ENCODE measurements at places on chromosomes 16 and 17.

GRCh38 chr17:75390982-75391381, 14.5 kb downstream of the GRB2 start:
- DNase-seq = no peak

- DNase-seq = no peak
Measured at GRCh38 chr17:61211236-61211635, 188.4 kb upstream of the TBX2 start.

GRCh38 chr17:3335876-3336275, 37.7 kb upstream of the OR3A1 start:
- DNase-seq = no peak

DNA sequence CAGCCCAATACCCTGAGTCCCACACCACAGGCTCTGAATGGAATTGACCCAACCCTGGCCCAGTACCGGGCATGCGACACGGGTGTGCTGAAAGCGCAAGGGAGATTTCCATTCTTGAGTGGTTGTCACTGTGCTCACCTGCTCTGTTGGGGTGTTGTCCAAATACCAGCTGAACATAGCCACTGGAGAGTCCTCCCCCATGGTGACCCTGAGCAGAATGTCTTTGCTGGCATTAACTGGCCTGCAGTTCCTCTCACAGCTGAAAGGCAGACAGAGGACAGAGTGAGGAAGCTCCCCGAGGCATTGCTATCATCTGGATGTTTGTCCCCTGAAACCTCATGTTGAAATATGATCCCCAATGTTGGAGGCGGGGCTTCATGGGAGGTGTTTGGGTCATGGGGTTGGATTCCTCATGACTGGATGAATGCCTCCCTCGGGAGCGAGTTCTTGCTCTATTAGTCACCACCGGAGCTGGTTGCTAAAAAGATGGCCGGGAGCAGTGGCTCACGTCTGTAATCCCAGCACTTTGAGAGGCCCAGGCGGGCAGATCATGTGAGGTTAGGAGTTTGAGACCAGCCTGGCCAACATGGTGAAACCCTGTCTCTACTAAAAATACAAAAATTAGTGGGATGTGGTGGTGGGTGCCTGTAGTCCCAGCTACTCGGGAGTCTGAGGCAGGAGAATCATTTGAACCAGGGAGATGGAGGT, 57.3 kb upstream of the BCO1 start:
- DNase-seq = no peak

GRCh38 chr16:68355447-68356248, 44.8 kb downstream of the PRMT7 start:
- DNase-seq = no peak

GRCh38 chr17:81453712-81454111, 58.5 kb downstream of the BAHCC1 start:
- no peak for DNase-seq

DNA sequence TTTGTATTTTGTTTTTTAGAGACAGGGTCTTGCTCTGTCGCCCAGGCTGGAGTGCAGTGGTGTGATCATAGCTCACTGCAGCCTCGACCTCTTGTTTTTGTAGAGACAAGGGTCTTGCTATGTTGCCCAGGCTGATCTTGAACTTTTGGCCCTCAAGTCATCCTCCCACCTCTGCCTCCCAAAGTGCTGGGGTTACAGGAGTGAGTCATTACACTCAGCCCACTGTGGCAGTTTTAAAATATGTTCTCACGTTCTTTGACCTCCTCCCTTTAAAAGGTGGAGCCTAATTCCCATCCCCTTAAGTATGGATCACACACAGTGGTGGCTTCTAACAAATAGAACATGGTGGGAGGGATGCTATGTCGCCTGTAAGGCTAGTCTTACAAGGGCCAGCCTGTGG, 67.7 kb downstream of the ZDHHC7 start:
- DNase-seq = no peak

DNA sequence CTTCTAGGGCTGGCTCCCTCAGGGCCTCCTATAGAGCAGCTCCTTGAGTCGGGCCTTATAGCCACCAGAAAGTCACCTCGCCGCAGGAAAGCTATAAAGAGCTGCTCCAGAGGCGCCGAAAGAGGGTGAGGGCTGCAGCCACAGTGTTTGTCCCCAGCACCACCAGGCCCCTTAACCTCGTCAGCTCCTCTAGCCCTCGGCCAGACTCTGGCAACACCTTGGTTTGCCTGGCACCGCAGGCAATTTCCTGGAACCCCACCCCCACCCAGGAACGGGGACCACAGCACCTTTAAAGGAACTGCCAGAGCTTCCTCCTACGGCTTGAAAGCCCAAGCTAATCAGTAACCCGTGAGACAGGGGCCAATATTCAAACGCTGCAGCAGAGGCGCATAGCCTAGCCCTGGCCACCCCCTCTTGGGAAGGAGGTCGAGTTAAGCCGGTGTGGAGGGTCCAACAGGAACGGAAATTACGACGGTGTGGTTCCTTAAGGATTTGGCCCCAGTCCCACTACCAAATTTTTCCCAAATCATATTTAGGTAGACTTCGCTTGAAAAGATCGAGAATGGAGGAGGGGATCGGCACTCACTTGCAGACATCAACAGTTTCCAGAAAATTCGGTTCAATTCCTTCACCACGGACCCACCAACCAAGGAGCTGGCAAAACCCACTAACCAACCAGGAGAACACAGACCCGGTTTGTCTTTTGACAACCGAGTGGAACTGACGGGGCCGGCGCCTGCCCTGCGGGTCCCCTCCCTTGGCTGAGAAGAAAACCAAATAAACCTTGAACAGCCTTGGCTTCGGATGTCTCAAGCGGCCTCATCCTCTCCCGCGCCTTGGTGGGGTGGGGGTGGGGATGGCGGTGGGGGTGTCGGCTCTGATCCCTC, 3.0 kb downstream of the HOXB6 start:
- no peak for DNase-seq

DNA sequence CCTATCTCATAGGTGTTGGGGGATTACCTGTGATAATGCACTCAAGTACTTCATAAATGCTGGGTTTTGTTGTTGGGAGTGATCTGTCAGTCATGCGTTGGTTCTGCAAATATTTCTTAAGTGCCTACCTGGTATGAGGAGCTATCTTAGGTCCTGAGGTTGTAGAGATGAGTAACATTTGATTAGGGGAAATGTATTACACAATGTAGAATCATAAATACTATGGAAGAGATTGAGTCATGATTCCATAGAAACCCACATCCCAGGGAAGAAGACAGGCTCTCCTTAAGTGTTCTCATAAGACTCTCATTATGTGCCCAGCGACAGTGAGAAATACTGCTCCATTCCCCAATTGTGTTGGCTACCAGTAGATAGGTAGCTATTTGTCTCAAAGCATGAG, 240.1 kb downstream of the FTO start:
- no peak for DNase-seq

DNA sequence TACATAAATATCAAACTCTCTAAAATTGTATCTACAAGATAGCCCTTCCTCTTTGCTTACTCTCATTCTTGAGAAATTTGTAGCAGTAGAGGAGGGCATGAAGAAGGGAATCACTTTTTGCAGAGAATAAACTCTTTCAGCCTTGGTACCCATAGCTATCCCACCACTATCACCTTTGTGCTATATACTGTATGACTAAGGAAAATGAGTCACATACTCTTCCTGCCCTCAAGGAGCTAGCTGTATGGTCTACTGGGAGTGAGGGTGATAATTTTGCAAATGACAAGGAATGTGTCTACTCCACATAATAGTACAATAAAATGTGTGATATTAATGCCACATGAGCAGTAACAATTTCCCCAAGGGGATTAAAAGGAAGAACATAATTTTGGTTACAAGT, 184.6 kb upstream of the WSB1 start:
- DNase-seq = no peak
